Smooth muscle cell of bladder (primary cell): ENCODE measurements at places on chromosomes 6 and 20. TPM values are rescaled to one million over a fixed set of nuclear protein-coding genes. Genes with fewer than 3 reads are reported as not detected.

Gene NOP56
- total RNA-seq = 118 and 160 TPM in 2 replicates

Gene RIMS1
- 0.14 and 0.28 TPM in 2 replicates for total RNA-seq

Gene PHACTR1
- total RNA-seq = under 0.01 and 0.09 TPM in 2 replicates

Gene ZNFX1
- 26.6 and 28.1 TPM in 2 replicates for total RNA-seq
